ENCODE measurements at places on chromosomes 1 and 21.

- DNase-seq, result no peak
Observed at GRCh38 chr1:52263153-52263910, 102.7 kb downstream of the CC2D1B start.

- no peak for DNase-seq
Observed at GRCh38 chr1:184379111-184379752, 7.6 kb upstream of the C1orf21 start.

DNA sequence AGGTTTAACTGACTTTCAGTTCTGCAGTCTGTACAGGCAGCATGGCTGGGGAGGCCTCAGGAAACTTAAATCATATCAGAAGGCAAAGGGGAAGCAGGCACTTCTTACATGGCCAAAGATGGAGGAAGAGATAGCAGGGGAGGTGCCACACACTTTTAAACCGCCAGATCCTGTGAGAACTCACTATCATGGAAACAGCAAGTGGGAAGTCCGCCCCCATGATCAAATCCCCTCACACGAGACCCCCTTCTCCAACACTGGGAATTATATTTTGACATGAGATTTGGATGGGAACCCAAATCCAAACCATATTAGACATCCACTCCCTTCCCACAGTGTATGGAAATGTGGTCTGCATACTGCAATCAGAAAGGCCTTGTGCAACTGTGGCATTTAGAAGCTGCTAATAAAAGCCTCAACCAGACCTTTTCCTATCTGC is 148.2 kb downstream of the FCRL5 start:
- no peak for DNase-seq

- DNase-seq, result no peak
Observed at GRCh38 chr1:2215329-2215728, 12.8 kb upstream of the SKI start.

- no peak for DNase-seq
Observed at GRCh38 chr1:219651993-219652392, 39.1 kb upstream of the ZC3H11B start.

DNA sequence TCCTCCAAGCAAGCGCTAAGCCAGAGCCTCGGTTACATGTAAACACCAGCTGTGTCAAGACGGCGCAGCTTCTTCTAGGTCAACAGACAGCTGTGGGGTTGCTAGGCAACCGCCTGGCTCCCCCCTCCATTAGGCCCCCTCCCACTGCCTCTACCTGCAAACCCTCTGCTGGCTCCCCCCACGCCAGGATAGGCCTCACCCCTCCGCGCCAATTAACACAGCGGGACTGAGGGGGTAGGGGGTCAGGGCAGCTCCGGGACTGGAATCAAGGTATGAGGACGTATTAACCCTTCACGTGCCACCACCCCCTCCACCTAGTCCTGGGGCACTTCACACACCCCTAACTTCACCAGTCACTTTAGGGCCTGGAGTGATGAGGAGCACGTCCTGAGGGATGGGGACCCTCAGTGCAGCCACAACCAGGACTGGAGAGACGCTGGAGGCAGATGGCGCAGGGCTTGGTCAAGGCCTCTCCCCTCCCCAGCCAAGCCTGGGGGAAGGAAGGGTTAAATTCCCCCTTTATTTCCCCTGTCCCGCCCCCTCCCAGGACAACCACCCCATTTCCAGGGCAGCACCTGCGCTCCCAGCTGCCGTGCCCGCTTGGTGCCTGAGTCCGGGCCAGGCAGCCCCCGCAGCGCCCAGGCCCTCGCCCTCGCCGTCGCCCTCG is 37.4 kb upstream of the WASF2 start:
- peak; percentile 74 for DNase-seq

DNA sequence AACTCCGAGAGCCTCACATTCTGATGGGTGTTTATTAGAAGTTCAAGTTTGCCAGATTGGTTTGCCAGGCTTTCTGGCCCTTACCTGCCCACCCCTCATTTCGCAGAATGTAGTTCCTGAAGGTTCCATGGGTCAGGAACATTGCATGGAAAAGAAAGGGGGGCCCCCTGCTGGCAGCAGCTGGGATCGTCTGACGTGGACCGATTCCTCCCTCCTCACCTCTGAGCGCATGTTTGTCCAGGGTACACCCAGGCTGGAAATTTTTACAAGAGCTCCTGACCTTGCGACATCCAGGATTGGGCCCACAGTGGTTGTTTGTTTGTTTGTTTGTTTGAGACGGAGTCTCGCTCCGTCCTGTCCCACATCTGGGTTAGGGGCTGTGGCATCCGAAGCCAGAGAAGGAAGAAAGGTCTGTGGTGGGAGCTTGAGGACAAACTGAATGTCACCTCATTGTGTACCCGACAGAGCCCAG is 126.0 kb upstream of the TMEM51 start:
- peak; percentile 12 for DNase-seq

DNA sequence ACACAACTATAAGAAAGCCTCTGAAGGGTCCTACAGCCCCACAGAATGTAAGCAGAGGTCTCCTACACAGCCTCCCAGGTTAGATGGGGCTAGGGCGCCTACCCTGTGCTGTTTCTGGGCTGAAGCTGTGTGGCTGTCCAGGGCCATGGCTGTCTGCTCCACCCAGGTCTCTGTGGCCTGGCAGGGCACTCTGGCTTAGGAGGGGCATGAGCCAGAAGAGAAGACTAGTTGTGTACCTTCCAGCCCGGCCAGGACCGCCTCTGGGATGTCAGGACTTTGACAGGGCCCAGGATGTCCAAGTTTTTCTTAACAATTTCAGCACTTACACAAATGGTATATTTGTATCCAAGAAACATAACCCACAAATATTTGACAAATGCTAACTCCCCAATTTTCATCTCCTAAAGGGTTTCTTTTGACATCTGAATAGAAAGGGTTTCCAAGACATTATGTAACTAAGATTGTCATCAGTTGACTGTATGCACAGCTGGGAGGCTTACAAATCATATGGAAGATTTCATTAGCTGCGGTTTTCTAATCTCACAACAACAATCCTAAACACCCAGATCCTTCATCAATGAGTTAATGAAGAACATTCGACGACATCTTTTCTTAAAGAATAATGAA is 80.5 kb downstream of the HSF2BP start:
- DNase-seq, result no peak

DNA sequence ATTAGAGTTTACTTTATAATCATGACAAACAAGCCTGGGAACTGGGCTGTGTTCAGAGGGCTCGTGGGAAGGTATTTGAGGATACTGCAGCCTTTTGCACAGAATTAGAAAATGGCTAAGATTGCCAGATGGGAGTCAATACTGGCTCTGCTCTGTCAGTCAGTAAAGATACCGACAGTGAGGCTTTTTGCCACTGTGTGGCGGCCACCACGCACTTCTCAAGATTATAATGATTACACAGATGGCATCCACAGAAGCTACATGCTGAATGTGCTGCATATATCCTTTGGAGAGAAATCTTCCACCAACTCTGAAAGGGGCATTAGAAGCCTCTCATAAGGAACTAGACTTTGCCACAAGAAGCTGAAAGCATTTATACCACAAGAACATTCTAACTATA is 213.4 kb upstream of the PTBP2 start:
- no peak for DNase-seq

DNA sequence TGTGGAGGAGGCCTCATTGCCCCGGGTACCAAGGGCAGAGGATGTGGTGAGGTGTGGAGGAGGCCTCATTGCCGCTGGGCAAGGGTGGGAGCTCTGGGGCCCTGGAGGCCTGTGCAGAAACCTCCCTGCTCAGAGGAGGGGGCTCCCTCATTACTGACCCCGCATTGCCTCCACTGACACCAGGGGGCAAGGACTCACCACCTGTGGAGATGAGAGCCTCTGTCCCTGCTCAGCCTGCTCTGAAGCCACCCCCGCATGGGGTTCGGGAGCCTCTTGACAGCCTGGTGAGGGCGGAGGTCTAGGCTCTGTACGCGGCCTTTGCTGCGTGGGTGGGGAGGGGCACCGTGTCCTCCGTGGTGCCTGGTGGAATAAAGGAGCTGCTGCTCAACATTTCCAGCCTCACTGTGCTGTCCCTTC is 95.0 kb upstream of the COL6A1 start:
- DNase-seq, result no peak

- no peak for DNase-seq
Observed at GRCh38 chr1:229753764-229754551, 127.9 kb downstream of the URB2 start.

- no peak for DNase-seq
Observed at GRCh38 chr1:14371771-14372497, 226.6 kb upstream of the KAZN start.

DNA sequence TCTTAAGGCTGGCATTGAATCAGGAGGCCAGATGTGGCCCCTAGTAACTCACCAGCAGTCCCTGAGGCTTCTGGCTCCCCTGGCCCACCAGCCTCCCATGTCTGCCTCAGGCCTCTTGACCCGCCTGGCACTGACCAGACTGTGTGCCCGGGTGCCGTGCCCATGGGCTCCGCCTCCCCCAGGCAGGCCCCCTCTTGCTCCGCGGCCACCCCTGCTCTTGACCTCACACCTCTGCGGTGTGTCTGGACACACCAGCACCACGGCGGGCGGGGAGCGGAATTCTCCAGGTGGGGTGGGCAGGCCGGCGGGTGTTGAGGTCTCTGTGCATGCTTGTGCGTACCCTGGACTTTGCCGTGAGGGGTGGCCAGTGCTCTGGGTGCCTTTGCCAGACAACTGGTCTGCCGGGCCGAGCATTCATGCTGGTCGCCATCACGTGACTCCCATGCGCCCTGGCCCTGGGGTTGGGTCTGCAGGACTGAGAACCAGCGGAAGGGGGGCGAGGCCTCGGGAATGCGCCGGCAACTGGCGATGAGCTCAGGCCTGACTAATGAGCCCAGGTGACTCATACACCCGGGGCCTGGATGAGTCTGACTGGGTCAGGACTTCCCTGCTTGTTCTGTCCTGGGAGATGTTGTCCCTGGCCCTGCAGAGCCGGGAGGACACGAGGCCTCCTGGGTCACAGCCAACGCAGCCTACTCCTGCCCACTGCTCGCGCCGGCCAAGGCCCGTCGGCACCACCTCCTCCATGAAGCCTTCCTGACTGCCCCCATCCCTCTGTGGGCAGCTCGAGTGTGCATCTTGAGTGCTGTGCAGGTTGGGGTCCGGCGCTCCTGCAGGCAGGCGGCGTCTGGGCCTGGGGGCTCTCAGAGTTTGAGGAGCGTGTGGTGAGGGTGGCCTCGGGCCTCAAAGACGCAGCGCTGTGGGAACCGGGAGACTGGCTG is 22.6 kb downstream of the COL18A1 start:
- DNase-seq, result no peak

GRCh38 chr1:42195841-42196240 is 31.3 kb upstream of the GUCA2A start:
- DNase-seq, result no peak

DNA sequence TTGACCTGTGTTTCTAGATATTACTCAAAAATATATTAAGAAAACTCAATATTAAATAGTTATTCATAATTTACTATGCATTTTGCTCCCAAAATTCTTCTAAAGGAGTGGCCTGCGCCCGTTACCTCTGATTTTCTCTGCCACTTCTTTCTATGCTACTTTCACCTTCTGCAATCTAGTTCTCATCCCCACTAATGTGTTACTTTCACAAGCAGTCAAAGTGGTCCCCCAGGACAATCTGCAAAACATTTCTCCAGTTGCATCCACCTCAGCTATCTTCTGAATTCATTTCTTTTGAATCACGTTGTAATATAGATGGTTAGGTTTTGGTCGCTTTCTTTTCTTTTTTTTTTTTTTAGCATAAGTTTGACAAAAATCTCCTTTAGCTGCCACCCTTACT is 13.4 kb downstream of the INSL5 start:
- no peak for DNase-seq

DNA sequence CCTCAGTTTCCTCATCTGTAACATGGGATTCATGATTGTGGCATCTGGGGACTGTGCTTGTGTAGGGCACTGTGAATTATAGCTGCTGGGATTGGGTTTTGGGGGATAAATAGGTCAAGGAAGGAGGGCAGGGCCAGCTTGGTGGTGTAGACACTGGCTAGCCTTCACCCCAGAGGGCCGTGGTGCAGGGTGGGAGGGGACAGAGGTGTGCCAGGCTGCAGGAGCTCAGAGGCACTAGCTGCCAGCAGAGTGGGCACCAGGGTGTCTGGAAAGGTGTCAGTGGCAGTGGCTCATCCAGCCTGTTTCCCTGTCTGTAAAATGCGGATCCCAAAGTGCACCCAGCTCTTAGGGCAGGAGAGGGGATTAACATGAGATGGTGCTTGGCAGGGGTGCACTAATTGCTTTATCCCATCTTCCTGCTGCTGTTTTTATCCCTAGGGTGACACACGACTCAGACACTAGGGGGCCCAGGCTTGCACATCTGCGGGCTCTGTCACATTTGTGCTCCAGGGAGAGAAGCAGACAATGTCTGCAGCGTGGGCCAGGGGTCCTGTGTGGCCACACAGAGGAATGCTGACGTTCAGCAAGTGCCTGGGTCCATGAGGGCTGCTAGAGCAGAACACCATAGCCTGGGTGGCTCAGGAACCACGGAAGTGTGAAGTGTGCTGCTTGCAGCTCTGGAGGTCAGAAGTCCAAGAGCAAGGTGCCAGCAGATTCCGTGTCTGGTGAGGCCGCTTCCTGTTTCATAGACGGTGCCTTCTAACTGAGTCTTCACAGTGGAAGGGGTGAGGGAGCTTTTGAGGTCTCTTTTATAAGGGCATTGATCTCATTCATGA is 19.3 kb downstream of the OBSCN start:
- no peak for DNase-seq

DNA sequence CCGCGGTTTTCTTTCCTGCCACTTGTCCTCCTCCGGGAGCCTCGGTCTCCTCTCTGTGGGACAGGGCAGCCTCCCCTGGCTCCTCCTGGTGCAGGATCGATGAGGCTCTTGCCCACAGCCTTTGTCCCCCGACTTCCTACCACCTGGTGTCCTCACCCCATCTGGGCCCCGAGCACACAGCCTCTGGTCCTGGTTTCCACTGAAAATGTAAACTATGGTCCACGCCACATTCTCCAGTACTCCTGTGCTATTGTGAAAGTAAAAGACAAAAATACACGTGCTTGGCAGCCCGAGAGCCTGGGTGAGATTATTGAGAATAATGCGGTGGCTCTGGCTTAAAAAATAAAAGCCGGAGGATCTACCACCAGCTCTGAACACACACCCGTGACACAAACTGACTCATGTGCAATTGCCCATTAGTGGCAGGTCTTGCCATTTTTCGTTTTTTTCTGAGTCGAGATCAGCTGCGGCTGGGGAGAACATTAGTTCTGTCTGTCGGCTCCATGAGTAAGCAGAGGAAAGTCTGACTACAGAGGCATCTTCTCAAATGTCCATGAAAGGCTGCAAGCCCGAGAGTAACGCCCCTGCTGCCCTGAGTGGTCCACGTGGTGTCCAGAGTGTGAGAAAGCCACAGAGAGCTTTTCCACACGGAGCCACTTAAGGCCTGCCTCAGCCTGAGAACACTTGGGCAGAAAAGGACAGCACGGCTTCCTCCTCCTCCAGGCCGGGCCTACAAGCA is 5.7 kb upstream of the COL6A2 start:
- no peak for DNase-seq
